Stimulated activated CD8-positive, alpha-beta memory T cell treated with anti-CD3 and anti-CD28 coated beads, Interleukin-4, amount 100 ng/mL, for 4 hours (primary cell): ENCODE measurements at places on chromosomes 7 and 10.

GRCh38 chr10:49688920-49689319 is 9.5 kb downstream of the C10orf53 start:
- no peak for DNase-seq

DNA sequence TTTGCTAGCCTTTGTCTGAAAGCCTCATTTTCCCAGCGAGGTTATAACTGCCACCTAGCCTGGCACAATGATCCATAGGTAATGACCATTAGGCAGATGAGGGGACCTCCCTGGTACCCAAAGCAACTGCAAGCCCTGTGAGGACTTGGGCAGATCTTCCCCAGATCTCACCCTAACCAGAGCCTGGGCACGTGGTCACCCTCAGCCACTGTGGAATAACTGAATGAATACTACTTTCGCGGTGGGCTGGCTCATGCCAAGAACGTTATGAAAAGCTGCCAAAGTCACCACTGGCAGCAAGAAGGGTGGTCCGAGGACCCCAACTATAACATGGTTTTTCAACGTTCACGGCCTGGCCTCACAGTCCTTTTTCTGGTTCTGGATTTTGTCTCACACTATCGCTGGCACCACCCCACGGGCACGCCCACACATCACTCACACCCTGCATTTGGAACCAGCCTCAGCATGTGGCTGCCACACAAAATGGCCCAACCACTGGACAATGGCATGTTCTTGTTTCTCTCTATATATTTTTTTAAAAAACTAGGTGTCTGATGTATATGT is 3.4 kb downstream of the PRKAG2 start:
- no peak for DNase-seq

DNA sequence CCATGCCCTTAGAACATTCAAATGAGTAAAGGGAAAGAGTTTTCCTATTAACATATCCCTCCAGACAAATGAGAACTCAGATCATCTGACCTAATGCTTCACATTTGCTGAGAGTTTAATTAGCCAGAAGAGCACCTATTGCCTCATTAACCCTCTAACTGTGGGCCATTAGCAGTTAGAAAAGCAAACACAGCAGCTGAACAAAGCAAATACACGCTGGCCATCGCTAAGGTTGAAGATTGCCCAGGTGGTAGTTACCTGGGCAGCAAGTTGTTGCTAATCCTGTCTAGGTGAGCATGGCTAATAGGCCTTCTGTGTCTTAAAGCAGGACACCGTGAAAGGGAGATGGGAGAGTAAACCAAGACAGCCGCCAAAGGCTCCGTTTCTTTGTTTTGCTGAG is 49.9 kb upstream of the UCN3 start:
- DNase-seq = no peak

GRCh38 chr7:39367943-39368342 is 198.3 kb upstream of the YAE1 start:
- DNase-seq = no peak

GRCh38 chr7:7236041-7236440 is 53.7 kb downstream of the C1GALT1 start:
- DNase-seq = no peak

DNA sequence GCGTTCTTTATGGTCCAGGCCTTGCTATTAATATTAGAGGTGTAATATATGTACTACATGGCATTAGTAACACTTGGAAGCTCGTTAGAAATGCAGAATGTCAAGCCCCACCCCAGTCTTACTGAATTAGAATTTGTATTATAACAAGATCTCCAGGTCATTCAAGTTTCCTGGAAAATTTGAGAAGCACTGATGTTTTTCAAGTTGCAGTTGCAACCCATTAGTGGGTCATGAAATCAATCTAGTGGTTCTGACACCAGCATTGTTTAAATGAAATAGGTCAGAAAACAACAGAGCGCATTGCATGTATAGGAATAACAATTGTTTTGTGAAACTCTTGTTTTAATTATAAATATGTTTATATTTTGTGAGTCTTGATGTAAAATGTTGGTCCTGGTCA is 28.8 kb upstream of the MICU1 start:
- DNase-seq = no peak

DNA sequence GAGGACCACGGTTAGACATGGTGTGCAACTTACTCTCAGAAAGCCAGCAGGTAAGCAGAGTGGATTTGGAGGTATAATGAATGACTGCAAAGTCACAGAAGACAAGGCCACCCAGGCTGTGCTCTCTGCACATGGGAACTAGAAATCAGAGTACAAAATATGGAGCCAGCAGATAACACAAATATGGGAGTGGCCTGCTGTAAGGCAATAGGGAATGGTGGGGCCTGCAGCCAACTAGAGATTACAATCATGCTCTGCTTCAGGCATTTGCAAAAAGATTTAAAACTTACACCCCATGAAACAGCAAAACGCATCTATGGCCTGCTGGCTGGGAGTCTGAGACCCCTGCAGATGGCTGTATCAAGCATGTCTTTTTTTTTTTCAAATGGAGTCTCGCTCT is 47.0 kb downstream of the RGS10 start:
- DNase-seq = no peak

DNA sequence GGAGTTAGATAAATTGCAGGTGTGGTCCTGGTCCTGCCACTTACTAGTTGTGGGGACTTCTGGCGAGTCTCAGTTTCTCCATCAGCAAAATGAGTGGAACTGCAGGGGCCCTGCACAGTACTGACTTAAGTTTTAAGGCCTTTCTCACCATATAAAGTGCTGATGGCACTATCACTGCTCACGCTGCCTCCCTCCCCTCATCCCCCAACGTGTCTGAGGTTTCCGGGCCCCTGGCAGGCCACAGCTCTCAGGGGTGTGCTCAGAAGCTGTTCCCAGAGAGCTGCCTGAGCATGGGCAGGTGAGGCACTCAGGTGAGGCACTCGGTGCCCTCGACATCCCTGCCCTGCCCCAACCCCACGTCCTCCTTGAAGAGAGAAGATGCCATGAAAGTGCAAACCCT is 74.2 kb downstream of the VOPP1 start:
- DNase-seq = no peak

GRCh38 chr10:13048762-13049161 is 47.2 kb upstream of the CCDC3 start:
- DNase-seq = no peak

DNA sequence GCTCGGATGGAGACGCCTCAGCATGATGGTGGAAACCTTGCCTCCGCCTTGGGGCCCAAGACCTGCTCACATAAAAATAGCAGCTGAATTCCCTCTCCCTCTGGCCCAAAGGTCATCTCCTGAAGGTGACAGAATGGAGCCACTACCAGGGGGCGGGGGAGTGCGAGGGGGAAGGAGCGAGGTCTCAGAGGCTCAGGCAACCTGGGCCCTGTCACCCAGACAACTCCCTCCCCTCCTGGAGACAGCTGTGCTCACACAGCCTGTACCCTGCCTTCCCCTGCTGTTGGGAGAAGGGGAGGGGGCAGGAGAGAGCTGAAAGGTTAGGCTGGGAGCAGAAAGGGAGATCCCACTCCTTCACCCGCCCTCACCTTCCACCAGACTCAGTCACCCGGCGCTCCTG is 173.0 kb upstream of the RHEB start:
- no peak for DNase-seq

GRCh38 chr7:29345590-29345989 is 151.0 kb downstream of the CHN2 start:
- DNase-seq = no peak

- DNase-seq = no peak
Observed at GRCh38 chr10:3135006-3135405, 37.6 kb downstream of the PITRM1 start.

DNA sequence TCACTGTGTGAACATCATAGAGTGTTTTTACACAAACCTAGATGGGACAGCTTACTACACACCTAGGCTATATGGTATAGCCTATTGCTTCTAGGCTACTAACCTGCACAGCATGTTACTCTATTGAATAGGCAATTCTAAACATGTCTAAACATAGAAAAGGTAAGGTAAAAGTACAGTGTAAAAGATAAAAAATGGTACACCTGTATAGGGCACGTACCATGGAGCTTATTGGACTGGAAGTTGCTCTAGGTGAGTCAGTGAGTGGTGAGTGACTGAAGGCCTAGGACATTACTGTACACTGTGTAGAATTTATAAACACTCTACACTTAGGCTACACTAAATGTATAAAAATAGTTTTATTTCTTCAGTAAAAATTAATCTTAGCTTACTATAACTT is 182.0 kb upstream of the THSD7A start:
- no peak for DNase-seq

GRCh38 chr7:37441386-37441760 is 7.3 kb downstream of the ELMO1 start:
- no peak for DNase-seq

DNA sequence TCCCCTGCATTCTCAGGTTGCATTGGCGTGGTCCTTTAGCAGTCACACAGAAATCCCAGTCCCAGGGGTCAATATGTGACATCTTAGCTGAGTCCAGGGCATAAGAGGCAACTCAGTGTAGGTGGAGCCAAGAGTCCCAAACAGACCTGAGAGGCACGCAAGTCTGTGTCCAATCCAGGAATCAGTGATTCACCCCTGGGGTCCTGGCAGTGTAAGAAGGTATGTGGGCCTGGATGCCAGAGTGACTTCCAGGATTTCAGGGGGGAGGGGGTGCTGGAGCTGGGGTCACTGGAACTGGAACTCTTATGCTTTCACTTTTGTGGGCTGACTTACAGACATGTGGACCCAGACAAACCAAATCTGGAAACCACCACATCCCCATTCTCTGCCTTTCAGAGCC is 26.8 kb downstream of the FRMPD2 start:
- no peak for DNase-seq

DNA sequence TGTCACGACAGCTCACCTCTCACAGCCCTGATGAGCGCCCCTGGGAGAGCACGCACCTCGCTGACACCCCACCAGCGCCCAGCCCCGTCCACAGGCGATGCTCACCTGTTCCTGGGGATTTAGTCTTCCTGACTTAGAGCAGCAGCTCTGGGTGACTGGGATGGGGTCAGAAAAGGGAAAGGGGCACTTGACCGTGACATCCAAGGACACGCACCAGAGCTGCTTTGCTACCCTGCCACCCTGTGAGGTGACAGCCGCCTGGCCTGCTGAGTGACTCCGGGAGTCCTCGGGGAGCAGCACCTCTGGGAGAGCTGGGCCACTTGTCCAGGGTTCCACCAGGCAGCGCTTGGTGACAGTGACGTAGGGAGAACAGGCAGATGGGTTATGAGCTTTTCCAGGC is 148.2 kb downstream of the PRKAG2 start:
- no peak for DNase-seq

DNA sequence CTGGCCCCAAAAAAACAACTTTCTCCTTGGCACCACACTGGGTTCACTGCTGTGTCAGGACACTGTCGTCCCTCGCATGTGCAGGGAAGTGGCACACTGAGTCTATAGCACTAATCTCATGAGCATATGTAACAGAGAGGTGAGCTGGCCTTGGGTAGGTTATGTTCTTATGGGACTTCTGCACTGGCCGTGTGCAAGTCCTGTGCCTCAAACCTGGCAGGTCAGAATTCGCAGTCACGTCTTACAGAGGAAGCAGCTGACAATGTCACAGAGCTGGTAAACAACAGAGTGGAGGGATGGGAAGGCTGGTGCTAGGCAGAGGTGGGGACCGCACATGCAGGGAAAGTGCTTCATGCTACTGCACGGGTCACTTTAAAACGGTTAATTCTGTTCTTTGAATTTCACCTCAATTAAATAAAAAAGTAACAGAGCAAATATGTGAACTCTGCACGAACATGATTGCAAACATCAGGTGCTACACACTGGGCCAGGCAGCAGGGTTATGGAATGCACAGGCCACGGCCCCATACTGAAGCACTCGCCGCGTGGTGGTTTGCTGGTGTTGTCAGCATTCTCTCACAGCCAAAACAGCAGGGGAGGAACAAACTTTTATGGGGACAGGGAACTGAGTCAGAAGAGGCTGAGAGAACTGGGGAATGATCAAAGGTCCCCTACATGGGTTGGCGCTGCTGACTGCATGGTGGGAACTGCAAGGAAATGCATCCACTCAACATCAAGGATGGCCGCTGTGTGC is 54.2 kb downstream of the VOPP1 start:
- no peak for DNase-seq

DNA sequence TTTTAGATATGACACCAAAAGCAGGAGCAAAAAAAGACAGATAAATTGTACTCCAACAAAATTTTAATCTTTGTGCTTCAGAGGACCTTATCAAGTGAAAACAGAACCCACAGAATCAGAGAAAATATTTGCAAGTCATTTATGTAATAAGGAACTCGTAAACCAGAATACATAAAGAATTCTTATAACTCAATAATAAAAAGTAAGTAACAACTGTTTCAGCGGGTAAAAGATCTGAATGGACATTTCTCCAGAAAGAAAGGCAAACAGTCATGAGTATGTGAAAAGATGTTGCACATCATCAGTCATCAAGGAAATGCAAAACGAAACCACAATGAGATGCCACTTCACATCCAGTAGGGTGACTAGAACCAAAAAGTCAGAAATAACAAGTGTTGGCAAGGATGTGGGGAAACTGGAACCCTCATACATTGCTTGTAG is 167.7 kb upstream of the KCTD7 start:
- DNase-seq = no peak

DNA sequence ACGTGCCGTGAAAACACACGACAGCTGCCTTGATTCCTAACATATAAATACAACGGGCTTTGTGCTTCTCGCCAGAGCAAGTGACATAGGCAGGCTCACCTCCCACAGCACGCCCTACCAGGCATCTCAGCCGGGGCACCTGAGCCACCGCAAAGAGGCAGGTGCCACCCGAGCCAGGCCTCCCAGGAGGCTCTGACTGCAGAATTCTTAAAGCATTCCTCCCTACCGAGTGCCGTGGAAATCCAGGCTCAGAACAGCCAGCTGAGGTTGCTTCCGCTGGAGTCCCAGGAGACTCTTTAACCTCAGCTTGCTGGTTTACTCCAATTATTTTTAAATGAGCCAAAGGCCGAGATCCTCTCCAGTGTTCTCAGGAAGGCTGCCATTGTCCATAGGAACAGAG is 206.5 kb downstream of the USP6NL start:
- no peak for DNase-seq

DNA sequence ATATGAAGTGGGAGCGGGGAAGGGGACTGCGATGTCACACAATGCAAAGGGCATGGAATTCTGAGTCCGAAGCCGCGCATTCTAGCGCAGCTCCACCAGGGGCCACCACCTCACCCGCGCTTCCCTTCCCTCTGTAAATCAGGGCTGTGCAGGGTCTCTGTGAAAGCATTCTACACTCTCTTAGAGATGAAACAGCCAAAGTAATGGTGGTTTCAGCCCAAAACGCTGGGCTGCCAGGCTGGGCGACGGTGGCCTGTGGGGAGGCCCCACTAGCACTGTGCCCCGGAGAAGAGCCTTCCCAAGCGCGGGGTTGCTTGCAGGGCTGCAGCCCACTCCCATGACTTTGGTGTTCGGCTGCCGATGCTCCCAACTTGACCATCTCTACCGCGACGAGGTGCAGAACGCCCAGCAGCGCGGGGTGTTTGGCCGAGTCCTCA is 11.4 kb downstream of the ATG9B start:
- no peak for DNase-seq

- DNase-seq = no peak
Observed at GRCh38 chr7:71329030-71329660, 197.2 kb downstream of the GALNT17 start.
